ENCODE measurements at places on chromosomes 3 and 15.

DNA sequence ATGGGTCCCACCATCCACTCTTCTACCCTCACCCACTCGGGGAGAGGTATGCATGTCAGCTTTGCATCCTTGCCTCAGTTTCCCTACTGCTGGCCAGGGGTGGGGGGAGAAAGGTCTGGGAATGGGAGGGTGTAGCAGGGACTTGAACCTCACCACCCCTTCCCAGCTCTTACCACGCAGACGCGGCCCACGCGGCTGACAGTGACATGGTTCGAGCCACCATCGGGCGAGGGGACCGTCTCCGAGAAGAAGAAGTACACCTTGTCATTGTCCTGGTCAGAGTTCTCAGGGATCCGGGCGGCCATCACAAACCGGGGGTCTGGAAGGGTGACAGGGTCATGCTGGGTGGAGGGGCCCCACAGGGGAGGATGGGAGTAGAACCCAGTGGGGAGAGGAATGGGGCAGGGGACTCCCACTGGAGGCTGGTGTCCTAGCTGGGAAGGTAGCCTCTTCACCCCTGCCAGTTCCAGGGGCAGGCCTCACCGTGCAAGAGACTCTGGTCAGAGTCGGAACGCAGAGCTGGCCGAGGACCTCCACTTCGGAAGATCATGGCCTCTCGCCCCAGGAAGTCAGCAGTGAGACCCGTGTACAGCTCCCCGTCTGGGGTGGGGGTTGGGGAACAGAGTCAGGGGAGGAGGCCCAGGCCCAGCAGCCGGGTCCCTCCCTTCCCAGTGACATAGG, 3.7 kb downstream of the SEMA3G start:
- DNase-seq: no peak

DNA sequence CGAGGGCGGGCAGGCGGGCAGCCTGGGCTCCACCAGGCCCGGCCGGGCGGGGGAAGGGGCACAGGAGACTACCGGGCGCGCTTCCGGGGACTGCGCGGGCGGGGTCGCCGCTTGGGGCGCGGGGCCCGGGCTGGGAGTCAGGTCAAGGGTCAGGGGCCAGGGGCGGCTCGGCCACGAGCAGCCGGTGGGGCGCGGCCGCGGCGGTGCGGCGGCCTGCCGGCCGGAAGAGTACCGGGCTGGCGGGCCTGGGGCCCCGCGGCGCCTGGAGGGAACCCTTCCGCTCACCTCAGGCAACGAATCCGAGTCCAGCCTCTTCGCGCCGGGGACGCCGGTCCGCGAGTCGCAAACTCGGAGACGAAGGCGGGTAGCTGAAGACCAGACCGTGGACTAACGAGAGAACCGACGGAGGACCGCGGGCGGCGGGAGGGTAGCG, 225 bp downstream of the RHOA start:
- no peak for DNase-seq

DNA sequence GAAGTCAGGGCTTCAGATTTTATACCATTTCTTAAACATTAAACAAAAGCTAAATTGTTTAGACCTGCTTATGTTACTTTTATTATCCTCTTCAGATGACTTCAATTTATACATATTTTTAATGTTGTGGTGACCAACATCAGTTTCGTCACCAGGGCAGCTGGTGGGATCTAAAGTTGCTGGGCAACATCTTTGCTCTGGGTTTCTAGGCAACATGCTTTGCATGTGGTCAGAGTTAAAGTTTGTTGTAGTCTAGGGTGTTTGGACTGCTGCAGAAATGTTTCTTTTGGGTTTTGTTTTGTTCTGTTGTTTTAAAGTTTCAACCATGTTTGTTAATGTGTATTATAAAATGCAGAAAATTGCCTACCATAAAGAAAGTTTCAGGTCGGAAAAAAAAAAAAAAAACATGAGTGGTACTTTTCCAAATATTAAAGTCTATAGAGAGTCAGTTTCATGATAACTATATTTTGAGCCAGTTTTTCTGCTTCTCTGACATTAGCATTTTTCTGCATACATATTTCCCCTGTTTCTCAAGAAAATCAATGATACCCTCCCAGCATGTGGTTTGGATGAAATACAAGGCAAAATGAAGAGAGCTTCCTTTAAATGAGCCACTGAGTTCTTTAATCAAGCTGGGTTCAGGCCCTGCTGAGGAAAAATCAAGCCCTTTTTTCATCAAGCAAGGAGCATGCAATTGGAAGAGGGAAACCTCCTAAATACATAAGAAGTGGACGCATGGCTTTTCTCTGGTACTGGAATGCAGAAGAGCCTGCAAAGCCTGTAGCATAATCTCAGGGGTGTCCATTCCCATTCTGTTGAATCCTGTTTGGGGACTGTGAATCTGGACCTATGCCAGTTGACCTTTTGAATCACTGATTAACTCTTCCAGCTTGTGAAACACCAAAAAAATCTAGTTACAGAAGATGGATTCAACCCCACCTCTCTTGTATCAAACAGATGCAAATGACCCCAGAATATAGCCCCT, 35.0 kb upstream of the VGLL3 start:
- no peak for DNase-seq

- no peak for DNase-seq
These were observed 386.3 kb upstream of the NR2F2 start for GRCh38 chr15:95944193-95944592.

GRCh38 chr3:129505341-129505740, 23.1 kb upstream of the RHO start:
- no peak for DNase-seq

GRCh38 chr3:17747174-17747889, 4.9 kb upstream of the TBC1D5 start:
- DNase-seq: no peak

GRCh38 chr3:146246526-146246925, 4.4 kb downstream of the PLSCR4 start:
- DNase-seq: no peak

DNA sequence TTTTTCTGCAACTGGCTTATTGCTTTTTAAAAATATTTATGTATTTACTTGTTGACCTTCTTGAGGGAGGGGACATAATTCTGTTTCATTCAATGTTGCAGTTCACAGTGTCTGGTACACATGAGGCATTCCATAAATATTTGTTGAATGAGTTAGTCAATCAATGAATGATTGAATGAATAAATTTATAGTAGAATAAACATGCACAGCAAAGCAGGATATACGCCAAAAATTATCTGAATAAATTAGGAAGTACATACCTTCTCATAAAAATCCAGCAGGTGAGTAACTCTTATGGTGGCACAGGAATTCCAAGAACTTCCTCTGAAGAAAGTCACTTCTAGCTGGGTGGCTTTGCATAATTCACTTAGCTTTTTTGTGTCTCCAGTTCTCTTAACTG, 469.4 kb upstream of the ATP11B start:
- DNase-seq: no peak

DNA sequence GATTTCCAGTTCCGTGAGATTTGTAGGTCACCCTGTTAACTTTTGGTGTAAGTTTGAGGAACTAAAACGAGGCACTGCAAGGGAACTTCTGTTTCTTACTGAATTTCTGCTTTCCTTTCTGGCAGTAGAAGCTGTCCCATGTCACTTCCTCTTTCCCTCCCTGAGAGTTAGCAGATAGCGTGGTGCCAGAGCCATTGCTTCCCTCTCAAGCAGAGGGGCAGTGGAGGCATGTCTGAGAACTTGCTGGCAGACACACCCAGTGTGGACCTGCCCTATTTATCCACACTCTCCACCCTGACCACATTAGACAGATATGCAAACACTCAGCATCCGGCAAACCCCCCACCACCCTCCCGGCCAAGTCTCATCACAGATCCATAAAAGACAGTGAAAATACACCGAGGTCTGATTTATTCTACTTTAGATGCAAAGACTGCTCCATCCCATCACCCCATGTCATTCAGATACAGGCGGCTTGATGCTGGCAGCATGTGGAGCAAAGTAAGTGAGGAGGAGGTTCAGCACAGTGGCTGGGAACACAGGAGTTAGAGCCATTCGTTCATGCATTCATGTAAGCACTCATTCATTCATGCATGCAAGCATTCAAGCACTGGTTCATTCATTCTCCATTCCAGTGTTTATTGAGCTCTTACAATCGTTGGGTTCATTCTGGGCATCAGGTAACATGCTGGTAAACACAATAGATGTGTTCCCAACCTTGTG, 324.7 kb downstream of the SHQ1 start:
- DNase-seq: no peak

- no peak for DNase-seq
These were observed 1.7 kb downstream of the SEMA3G start for GRCh38 chr3:52443268-52443610.

DNA sequence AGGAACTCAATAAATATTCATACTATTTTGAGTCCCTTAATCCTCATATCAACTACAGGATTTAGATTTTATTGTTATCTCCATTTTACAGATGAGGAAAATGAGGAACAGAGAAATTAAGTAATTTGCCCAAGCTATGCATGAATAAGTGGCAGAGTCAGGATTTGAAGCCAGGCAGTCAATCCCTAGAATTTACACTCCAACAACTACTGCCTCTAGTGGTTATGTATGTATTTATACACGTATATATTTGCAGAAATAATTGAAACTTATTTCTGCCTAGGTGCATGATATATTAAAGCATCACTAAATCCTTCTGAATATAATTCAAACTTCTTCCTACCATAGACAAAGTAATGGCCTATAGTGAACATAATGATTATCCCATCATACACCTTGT, 137.4 kb downstream of the SERPINI1 start:
- DNase-seq: no peak

DNA sequence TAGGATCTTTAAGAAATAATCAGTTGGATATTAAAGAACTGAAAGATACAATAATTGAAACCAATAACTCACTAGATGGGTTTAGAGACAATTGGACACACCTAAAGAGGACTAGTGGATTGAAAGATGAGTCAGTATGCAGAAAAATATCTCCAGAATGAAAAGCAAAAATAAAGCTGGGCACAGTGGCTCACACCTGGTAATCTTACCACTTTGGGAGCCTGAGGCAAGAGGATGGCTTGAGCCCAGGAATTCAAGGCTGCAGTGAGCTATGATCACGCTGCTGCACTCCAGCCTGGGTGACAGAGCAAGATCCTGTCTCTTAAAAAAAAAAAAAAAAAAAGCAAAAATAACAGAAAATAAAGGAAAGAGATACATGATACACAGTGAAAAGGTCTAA, 37.4 kb upstream of the CCDC174 start:
- DNase-seq: no peak

DNA sequence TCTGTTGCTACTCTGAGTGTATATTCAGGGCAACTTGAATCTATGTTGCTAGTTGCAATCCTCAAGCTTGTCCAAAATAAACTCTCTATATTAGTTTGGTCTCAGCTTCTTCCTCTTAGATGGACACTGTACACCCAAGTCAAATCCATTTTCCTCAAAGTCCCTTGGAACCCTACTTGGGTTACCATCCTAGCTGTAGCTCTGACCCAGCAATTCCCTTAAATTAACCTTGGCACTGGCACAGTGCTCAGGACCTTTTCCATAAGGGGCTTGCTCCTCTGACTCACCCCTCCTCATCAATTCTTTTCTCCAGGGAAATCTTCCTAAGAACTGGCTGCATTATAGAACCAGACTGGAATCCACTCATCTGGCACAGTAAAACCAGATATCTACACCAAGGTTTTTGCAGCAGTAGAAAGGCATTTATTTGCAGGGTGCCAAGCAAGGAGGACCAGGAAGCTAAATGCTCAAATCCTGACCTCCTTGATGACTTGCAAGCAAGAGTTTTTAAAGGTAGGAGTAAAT, 44.9 kb upstream of the B3GALNT1 start:
- no peak for DNase-seq

- no peak for DNase-seq
These were observed 17.9 kb upstream of the ABI3BP start for GRCh38 chr3:101011136-101011535.

DNA sequence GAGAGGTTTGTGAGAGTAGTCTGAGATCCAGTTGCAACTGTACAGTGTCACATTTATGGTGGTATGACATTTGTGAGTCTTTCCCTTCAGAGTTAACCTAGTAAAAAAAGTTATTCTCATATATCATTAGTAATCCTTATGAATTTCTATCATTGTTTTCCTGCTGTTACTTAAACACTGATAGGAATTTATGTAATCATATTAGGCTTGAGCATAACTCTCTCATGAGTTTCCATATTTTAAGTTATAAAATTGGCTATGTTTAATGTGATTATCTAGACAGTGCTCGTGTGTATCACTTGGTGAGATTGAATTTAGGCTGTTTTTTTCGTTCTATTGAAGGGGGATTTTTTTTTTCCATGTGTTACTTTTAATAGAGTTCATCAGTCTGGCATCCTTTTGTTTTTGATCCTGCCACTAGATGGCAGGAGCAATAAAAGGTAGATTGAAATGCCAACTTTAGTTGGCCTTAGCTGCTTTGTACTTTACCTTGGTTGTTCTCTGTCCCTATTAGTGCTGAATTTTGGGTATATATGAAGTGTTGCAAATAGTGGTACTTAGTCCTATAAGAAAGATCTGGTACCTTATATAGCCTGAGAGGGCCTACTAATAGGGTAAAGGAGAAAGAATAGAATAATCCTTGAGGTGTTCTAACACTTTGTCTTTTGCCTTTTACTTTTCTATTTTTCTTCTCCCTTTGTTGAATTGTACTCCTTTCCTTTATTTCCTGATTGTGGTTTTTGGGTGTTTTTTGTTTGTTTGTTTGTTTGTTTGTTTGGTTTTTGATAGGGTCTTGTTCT, 17.9 kb downstream of the STT3B start:
- peak; percentile 16 for DNase-seq

GRCh38 chr3:152772674-152773225, 62.2 kb upstream of the P2RY1 start:
- DNase-seq: no peak

DNA sequence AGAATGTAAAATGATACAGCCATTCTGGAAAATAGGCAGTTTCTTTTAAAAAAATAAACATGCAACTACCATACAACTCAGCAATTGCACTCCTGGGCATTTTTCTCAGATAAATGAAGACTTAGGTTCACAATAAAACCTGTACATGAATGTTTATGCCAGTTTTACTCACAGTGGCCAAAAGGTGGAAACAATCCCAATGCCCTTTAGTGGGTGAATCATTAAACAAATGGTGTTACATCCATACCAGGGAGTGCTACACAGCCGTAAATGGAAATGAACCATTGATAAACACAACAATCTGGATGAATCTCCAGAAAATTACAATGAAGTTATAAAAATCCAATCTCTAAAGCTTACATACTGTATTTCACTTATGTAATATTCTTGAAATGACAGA, 140.3 kb downstream of the ADAMTSL3 start:
- DNase-seq: no peak

- DNase-seq: no peak
These were observed 40.9 kb downstream of the NR1D2 start for GRCh38 chr3:23985747-23986544.

- peak; percentile 59 for DNase-seq
These were observed 647.1 kb downstream of the NTRK3 start for GRCh38 chr15:87609474-87609873.

- DNase-seq: no peak
These were observed 460.4 kb upstream of the NAALADL2 start for GRCh38 chr3:174398761-174399160.

DNA sequence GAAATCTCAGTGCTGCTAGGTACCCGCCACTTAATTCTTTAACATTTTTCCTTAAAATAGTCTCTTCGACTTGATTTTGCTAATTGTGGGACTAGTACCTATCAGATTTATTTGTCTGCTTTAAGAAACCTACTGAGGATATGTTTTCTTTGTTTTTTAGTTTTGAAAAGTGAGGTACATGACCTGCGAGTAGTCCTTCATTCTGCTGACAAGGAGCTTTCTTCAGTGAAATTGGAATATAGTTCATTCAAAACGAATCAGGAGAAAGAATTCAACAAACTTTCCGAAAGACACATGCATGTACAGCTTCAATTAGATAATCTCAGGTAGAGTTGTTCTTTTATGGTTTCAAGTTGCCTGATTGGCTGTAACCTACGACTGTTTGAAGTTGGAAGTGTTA, 47.0 kb upstream of the TMEM42 start:
- no peak for DNase-seq

GRCh38 chr15:36921484-36922091, 178.8 kb downstream of the MEIS2 start:
- DNase-seq: no peak

All from foreskin melanocyte (primary cell).